ENCODE measurements at places on chromosomes 1 and 21.

GRCh38 chr1:9388335-9389180, 95.9 kb downstream of the SPSB1 start:
- DNase-seq: no peak

DNA sequence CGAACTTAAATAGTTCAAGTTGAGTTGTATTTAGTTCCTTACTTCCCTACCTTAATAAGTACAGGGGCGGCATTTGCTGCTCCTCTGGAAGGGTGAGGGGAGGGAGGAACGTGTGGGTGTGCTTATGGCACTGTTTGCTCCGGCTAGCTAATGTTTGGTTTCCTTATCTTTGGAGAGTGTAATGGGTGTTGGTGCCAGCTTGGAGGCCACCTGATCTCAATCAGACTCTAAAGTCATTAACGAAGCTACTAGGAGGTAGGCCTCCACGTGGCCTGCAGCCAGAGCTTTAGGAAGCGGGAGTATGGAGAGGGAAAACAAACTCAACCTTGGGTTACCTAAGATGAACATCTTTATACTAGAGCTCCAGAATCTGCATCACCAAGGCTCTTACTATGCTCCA, 43.0 kb upstream of the RAP1A start:
- no peak for DNase-seq

GRCh38 chr1:26280333-26281042, 602 bp downstream of the SH3BGRL3 start:
- no peak for DNase-seq

- DNase-seq: peak; percentile 65
Observed at GRCh38 chr1:202135221-202135721, 9.3 kb downstream of the ARL8A start.

GRCh38 chr1:154938604-154939399, 2.3 kb upstream of the PMVK start:
- peak; percentile 15 for DNase-seq

DNA sequence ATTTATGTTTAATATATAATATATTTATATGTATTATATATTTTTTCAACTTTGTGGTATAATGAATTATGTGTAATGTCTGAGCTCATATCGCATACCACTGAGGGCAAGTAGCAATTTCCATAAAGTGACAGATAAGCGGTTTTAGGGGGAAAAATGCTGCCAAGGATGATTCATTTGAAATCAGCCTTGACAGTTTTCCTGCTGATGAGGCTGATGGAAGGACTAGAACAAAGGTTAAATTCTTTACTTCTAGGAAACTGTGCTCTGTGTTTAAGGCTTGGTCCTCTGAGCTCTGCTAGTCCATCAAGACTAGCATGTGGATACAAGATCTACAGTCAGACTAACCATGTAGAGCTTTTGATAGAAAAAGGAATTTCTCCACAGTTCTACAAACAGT, 19.3 kb upstream of the DDAH1 start:
- no peak for DNase-seq

- peak; percentile 89 for DNase-seq
Observed at GRCh38 chr1:203692565-203693470, 66.2 kb downstream of the ATP2B4 start.

GRCh38 chr1:32868085-32868484, 2.6 kb downstream of the FNDC5 start:
- no peak for DNase-seq

DNA sequence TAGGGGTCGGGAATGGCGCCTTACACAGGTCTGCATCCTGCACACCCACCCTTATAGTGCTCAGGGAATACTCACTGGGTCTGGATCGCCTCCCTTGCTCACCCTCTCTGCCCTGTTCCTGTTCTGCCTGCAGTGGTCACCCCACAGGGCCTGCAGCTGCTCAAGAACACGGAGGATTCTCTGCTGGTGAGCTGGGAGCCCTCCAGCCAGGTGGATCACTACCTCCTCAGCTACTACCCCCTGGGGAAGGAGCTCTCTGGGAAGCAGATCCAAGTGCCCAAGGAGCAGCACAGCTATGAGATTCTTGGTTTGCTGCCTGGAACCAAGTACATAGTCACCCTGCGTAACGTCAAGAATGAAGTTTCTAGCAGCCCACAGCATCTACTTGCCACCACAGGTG, 12.4 kb downstream of the TNN start:
- DNase-seq: no peak

- no peak for DNase-seq
Observed at GRCh38 chr1:88043834-88044233, 640.2 kb upstream of the PKN2 start.

GRCh38 chr21:15567191-15567590, 162.6 kb upstream of the USP25 start:
- DNase-seq: no peak

- no peak for DNase-seq
Observed at GRCh38 chr21:34550182-34550799, 38.3 kb upstream of the KCNE1 start.

DNA sequence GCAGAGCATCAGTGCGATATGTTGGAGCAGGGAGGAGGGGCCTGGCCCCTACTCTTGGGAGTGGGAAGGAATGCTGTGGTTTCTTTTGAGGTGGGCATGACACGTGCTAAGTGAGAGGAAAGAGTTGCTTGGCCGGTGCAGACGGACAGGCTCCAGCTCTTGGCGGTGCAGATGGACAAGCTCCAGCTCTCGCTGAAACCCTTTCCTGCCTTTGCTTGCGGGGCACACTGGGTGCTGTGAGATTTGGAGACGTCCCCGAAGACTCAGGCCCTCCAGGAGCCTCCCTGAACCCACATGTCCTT, 15.9 kb downstream of the PDXK start:
- no peak for DNase-seq

GRCh38 chr1:22597301-22597965, 34.1 kb downstream of the EPHA8 start:
- no peak for DNase-seq

- no peak for DNase-seq
Observed at GRCh38 chr1:97159342-97159741, 437.8 kb downstream of the PTBP2 start.

Data from right forelimb (tissue), 1 donor.